ENCODE measurements at places on chromosomes 11 and 22.

GRCh38 chr22:32862936-32863661, 61.6 kb downstream of the TIMP3 start:
- DNase-seq = no peak

GRCh38 chr22:34004058-34004457, 83.8 kb upstream of the LARGE1 start:
- no peak for DNase-seq

GRCh38 chr22:50185375-50186087, at the start of gene TRABD:
Gene TRABD (plus strand): TSS chr22:50185913. CDS start chr22:50193061, 7,148 bp downstream.
- peak; percentile 79 for DNase-seq

GRCh38 chr11:69035150-69035945, 13.4 kb upstream of the TPCN2 start:
- DNase-seq = no peak

DNA sequence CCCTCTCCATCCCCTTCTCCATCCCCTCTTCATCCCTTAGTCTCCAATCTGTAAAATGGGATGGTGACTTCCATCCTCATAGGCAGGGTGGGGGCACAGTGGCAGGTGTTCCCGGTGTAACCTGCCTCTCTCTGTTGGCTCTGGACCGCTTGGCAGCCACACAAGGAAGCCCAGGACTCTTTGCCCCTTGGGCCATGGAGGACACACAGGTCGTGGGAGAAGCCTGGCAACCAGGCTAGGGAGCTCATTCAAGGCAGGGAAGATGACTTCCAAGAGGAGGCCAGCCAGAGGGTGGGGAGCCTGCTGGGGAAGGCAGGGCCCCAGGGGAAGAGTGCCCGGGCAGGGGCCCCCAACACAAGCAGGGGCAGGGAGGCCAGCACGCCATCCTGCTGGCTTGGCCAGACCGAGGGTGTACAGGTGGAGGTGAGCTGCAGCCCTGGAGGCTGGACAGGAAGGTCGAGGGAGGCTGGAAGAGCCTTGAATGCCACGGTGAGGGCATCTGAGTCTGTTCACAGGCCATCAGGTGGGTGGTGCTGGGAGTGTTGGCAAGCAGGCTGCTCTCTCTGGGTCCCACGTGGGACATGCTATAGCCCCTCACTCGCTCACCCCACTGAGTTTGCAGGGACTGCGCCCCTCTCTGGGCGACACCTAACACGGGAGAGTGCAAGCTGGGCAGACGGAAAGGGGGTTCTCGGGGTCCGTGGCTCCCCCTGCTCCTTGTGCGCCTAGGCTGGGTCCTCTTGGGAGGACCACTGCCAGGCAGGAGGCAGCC, 15.5 kb upstream of the CTSD start:
- DNase-seq = no peak

DNA sequence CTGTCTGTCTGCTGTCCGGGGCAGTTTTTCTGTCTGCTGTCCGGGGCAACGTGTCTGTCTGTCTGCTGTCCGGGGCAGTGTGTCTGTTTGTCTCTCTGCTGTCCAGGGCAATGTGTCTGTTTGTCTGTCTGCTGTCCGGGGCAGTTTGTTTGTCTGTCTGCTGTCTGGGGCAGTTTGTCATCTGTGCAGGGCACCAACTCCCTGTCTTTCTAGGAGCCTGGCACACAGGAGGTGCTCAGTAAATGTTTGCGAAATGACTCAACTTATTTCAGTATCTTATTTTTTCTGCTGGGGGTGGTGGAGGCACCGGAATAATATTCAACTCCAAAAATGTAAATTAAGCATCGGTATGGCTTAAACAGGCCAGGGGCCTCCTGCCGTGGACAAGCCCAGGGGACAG, 12.0 kb upstream of the TTLL12 start:
- no peak for DNase-seq

- no peak for DNase-seq
Observed at GRCh38 chr11:129373489-129373953, 2.1 kb upstream of the BARX2 start.

DNA sequence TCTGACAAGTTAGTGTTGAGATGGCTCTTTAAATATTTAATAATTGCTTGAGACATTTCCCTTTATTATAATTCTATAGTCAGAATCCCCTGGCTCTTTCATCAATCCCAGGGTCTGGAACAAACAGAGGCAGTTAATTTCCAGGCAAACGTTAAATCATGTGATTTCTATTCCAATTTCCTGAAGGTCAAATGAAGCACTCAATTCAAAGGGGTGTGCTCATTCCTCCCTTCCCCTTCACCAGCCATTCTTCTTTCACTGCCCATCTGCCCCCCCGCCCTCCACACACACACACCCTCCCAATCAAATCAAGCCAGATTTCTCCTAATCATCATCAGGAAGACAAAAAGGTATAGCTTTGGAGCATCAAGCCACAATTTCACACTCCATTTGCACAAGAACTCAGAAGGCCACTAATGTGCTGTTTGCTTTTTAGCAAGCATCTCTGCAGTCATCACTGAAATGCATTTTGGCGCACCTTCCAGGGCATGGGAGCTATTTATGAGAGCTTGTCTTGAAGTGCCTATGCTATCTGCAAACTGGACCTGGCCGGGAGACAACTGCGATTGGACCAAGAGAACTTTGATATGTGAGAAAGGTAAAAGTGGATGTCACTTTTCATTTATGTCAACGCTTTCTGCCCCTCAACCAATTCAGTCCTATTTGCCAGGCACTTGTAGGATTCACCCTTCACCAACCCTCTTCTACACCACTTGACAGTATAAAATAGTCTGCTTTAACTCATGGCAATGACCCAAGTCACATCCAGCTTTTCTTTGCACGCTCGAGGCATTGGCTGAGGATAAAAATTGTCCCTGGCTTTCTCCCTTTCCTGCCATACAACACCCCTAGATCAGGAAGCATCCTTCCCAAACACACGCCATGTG, 315.1 kb upstream of the API5 start:
- no peak for DNase-seq

DNA sequence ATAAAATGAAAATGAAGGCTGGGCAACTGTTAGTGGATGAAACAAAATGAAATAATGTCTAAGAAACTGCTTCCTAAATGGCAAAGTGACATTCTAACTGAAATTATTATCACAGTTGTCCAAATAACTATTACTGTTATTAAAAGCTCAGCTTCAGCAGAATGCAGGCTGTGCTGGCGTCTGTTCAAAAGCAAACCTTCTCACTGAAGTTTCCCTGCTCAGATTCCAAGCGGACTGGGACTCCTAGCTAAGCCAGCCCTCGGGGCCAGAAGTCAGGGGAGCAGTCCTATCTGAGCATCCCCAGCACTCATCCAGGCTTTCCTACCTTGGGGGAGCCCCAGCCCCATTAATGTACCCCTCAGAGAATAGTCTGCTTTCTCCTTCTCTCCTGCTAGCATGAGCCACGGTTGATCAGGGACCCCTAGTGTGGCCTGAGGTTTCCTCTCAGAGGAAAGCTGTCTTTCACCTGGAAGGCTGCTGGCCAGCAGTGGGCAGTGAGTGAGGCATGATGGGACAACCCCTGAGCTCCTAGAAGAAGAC, 1167.3 kb downstream of the TBC1D22A start:
- no peak for DNase-seq
